ENCODE measurements at places on chromosomes 7 and 10.
A peak's percentile ranks its signal among the peaks of the same experiment; 100 is the strongest.

DNA sequence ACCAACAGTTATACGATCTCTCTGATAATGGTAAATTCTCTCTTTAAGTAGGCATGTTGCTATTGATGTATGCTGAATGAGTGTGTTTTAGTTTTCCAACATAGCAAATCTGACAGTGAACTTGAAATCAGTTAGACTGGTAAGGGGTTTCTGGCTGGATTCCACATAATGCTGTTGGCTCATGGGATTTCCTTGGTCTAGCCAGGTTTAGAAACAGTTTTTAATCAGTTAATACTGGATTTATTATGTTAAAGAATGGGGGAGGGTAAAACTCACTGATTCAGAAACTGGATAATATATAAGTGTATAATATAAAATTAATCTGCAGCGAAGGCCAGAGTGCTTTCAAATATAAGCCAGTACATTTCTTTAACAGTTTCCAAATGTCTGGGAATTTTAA lies 55.6 kb downstream of the PCDH15 start:
- no peak for DNase-seq

DNA sequence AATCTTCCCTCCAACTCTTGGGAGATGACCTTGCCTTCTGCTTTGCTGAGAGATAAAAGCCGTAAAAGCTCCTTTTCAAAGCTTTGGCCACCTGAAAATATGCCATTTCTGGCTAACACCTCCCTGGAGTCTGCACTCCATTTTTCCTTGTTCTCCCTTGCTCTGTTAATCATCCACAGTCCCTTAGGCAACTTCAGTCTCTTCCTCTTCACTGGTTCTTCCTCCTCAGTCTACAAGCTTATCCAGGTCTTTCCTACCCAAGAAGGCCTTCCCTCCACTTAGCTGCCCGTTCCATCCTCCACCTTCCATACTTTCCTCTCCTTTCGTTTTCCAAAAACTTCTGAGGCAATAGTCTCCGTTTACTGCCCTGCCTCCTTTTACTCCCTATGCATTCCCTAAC lies 30.5 kb downstream of the PAX2 start:
- no peak for DNase-seq

GRCh38 chr10:15703151-15703880 lies 16.4 kb downstream of the ITGA8 start:
- no peak for DNase-seq

DNA sequence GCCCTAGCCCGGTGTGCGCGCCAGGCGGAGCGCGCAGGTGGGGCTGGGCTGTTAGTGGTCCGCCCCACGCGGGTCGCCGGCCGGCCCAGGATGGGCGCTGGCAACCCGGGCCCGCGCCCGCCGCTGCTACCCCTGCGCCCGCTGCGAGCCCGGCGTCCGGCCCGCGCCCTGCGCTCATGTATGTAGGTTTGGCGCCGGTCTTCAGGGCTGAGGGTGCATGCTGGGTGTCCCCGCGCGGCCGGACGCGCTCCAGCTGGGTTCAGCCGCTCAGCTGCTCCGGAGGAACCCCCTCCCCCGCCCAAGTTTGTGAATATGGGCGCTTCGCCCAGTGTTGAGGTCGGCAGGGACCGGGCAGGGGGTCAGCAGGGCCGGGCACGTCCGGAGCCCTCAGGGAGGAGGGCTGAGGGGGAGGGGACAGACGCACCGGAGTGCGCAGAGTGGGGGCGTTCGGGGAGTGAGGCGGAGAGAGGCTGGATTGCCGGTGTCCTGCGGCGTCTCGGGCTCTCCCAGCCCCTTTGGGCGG lies 559 bp downstream of the VWC2 start:
- DNase-seq = no peak

GRCh38 chr7:157502701-157503111 lies 165.9 kb downstream of the DNAJB6 start:
- peak; percentile 48 for DNase-seq

DNA sequence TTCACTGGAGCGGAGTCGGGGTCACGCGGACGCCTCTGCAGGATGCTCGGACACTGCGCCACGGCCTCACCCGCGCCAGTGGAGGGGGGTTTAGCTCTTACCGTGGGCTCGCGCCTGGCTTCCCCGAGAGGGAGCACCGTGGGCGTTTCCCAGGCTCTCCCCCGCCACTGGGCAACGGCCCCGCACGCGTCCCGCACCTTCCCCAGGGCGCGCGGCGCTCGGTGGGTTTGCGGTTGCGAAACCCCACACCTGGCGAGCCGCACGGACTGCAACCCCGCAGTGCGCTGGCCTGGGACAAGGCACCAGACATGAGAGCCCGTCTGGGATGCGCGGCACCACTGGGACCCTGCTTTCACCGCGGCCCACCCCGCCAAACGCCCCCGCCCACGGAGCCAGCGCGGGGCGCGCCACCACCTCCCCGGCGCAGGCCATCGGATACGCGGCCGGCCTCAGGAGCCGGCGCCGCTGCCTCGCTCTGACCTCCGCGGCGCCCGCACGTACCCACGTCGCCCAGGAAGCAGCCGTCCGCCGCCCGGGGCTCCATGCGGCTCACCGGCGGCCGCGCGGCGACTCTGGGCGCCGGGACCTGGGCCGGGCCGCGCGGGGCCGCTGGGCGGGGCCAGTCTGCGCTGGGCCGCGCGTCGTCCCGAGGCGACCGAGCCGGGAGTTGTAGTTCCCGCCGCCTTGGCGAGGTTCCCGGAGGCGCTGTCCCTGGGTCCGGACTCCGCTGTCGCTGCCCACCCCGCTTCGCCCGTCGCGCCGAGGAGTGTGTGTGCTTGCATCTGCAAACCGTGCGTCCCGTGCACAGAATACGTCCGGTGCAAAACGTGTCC lies at the start of gene ASB13:
Gene ASB13, minus strand, starts transcription at position 588 of the 833 bp plus-strand sequence. Its CDS starts 44 bp downstream, at position 544.
- DNase-seq = no peak

DNA sequence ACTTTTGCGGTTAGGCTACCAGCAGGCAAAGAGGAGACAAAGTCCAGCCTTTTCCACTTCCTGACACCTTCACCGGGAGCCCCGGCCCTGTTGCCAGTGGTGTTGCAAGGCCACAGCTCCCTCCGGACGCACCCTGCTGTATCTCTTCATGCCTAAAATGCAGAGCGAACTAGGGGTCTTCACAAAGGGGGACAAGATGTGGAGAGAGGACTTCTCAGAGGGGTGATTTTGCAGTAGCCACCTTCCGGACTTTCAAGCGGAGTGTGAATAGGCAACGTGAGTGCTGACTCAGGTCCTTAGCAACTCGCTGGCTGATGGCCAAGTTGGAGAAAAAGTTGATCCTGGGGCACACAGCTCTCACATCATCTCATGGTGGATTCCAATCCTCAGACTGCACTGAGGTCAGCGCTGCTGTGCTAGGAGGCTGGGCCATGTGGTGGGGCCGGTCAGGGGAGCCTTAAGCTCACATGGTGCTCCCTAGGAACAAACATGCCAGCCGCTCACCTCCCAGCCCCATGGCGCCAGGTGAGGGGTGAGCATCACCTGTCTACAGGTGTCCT lies 166.3 kb downstream of the LCOR start:
- DNase-seq = no peak

- DNase-seq = no peak
Measured at GRCh38 chr7:44609829-44610228, 3.4 kb downstream of the OGDH start.

- DNase-seq = no peak
Measured at GRCh38 chr7:23418046-23418445, 52.2 kb downstream of the IGF2BP3 start.

All from activated naive CD4-positive, alpha-beta T cell treated with anti-CD3 and anti-CD28 coated beads, Interleukin-2, amount 50 U/mL, for 72 hours (primary cell).